ENCODE measurements at places on chromosomes 5 and 9. TPM values are rescaled to one million over a fixed set of nuclear protein-coding genes. Genes with fewer than 3 reads are reported as not detected.

- DNase-seq: no peak
- H3K4me3 ChIP-seq: no peak overlapping the region
- no peaks in the 10 kb centered on the region for H3K4me1 ChIP-seq
- H3K36me3 ChIP-seq: peaks cover 4% of the 10 kb centered on the region
- no peak overlapping the region for H3K27ac ChIP-seq
Measured at GRCh38 chr9:128836509-128837145, 7.0 kb upstream of the SPOUT1 start.

GRCh38 chr9:38372762-38373619, 19.5 kb upstream of the ALDH1B1 start:
- H3K4me1 ChIP-seq: no peaks in the 10 kb centered on the region
- DNase-seq: no peak
- H3K27me3 ChIP-seq: peaks cover 4% of the 10 kb centered on the region
- H3K36me3 ChIP-seq: no peaks in the 10 kb centered on the region

DNA sequence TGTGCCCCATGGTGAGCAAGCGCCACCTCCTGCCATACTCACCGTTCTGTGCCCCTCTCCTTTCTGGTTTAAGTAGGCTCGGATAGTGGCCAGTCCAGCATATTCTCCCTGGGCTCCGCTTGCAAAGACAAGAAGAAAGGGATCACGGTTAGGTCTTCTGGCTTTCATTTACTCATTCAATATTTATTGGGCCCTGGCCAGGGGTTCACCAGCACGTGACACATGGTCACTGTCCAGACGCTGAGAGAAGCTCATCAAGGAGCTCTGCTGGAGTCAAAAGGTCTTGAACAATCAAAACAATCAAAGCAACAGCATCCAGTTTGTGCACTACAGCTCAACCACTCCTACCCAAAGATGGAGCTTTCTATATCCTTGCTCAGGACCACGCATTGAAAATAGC, 80.2 kb downstream of the GLDC start:
- no peak for DNase-seq
- H3K27me3 ChIP-seq: no peaks in the 10 kb centered on the region
- H3K4me3 ChIP-seq: no peak overlapping the region
- no peaks in the 10 kb centered on the region for H3K4me1 ChIP-seq
- H3K27ac ChIP-seq: no peak overlapping the region

DNA sequence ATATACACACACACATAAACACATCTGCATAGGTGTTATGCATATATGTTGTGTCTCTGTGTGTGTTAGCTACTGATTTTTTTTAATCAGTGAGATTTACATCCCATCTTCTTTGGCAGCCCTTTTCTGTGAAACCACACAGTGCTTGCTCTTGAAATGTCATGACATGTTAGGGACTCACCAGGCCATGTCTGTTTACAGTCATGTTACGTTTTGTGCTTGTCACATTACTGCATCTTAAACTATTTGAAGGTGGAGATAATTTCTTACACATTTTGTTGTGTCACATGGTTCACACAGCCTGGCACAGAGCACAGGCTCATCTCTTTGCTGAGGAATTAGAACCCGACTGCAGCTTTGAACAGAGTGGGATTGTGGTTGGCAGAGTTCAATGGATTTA, 364.4 kb upstream of the RIOK2 start:
- peaks cover 7% of the 10 kb centered on the region for H3K36me3 ChIP-seq
- peaks cover 19% of the 10 kb centered on the region for H3K4me1 ChIP-seq
- no peaks in the 10 kb centered on the region for H3K27me3 ChIP-seq
- no peak for DNase-seq

GRCh38 chr5:137296213-137296781, 202.8 kb downstream of the SPOCK1 start:
- H3K27ac ChIP-seq: no peak overlapping the region
- H3K4me3 ChIP-seq: no peak overlapping the region
- H3K4me1 ChIP-seq: no peaks in the 10 kb centered on the region
- no peaks in the 10 kb centered on the region for H3K36me3 ChIP-seq
- H3K27me3 ChIP-seq: peaks cover 5% of the 10 kb centered on the region

DNA sequence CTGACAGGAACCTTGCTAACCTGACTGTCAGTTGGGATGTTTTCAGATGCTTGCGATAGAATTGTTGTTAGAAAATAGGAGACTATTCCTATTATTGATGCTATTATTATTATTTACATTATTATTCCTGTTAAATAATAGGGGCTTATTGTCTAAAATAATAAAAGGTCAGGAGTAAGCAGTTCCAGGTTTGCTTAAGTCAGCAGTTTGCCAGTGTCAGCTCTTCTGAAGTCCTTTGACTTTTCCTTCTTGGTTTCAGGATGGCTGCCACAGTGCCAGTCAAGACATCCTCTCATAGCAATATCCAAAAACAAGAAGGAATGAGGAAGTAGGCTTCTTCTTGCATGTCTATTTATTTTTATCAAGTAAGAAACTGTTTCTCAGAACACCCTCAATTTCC, 141.7 kb upstream of the MARCHF11 start:
- no peak overlapping the region for H3K27ac ChIP-seq
- no peaks in the 10 kb centered on the region for H3K27me3 ChIP-seq
- no peaks in the 10 kb centered on the region for H3K4me1 ChIP-seq
- DNase-seq: no peak

DNA sequence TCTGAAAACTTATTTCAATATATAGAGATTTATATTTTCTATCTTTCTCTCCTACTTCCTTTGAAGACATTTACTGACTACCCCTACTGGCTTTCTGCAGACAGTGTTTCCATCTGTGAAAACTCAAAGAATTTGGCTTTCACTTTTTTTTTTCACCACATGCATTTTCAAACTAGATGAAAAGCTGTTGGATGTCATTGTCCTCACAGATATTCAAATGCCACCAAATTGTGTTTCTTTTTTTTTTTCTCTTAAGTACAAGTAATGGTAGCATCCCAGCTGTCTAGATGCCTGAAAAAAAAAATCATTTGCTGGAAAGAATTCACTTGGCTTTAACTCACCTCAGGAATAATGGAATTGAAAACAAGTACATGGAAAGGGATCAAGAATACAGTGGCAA, 2258.6 kb upstream of the ACO1 start:
- H3K36me3 ChIP-seq: no peaks in the 10 kb centered on the region
- no peaks in the 10 kb centered on the region for H3K4me1 ChIP-seq
- H3K27ac ChIP-seq: no peak overlapping the region
- no peak for DNase-seq
- no peak overlapping the region for H3K4me3 ChIP-seq

- H3K27ac ChIP-seq: peak overlapping the region; percentile 80
- H3K4me3 ChIP-seq: no peak overlapping the region
- H3K36me3 ChIP-seq: peaks cover 62% of the 10 kb centered on the region
- H3K4me1 ChIP-seq: peaks cover 73% of the 10 kb centered on the region
- no peak for DNase-seq
Measured at GRCh38 chr9:127949827-127950512, 12.3 kb upstream of the DPM2 start.

DNA sequence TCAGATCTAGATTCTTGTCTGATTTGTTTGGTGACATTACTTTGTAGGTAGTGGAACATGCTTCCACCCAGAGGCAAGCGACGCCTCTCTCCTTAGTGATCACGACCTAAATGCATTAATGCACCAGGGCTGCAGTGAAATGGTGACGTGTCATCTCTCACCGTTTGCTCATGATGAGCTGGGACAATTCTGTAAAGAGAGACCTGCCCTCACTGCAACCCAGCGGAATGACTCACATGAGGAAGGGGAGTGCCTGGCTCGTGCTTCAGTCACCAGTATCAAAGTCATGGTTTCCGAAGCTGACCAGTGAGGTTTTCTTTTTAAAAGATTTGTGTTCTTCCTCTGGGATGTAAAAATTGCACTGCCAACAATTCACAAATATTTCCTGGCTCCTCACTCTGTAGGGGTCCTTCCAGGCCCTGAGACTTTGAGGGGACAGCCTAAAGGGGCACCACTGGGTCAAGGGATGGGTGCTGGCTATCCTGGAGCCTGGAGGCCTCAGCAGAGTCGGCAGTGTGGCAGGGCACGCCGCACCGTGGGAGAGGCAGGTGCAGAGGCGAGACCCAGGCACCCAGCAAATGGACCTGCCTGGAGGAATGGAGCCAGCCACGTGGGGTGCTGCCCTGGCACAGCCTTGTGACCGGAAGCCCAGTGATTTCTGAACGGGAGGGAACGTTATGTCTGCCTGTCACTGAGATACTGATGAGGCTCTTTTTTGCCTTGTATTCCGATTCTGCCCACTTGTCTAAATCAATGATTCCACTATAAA, 17.3 kb downstream of the QSOX2 start:
- H3K36me3 ChIP-seq: peaks cover 7% of the 10 kb centered on the region
- H3K27me3 ChIP-seq: no peaks in the 10 kb centered on the region
- H3K27ac ChIP-seq: no peak overlapping the region
- DNase-seq: no peak
- H3K4me1 ChIP-seq: peaks cover 24% of the 10 kb centered on the region

DNA sequence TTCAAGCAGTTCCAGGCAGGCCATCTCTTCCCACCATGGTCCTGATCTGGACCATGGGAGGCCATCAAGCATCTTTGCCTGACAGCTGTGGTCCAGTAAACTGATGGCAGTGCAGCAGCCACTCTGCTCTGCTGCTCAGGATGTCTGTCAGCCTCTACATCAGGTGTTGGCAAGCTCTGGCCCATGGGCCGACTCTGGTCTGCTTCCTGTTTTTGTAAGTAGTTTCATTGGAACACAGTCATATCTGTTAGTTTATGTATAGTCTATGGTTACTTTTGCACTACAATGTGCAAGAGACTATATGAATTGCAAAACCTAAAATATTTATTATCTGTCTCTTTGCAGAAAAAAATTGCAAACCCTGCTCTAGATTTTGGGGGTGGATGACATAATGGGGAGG, 225.0 kb downstream of the KCTD16 start:
- H3K4me3 ChIP-seq: no peak overlapping the region
- H3K27me3 ChIP-seq: no peaks in the 10 kb centered on the region
- H3K4me1 ChIP-seq: no peaks in the 10 kb centered on the region
- DNase-seq: no peak
- no peak overlapping the region for H3K27ac ChIP-seq

GRCh38 chr9:27089706-27090105, 19.3 kb upstream of the TEK start:
- no peaks in the 10 kb centered on the region for H3K36me3 ChIP-seq
- no peak for DNase-seq
- no peak overlapping the region for H3K4me3 ChIP-seq

GRCh38 chr5:4212981-4213819, 617.6 kb downstream of the IRX1 start:
- H3K4me1 ChIP-seq: no peaks in the 10 kb centered on the region
- H3K4me3 ChIP-seq: no peak overlapping the region
- no peaks in the 10 kb centered on the region for H3K27me3 ChIP-seq
- H3K27ac ChIP-seq: no peak overlapping the region
- DNase-seq: no peak
- no peaks in the 10 kb centered on the region for H3K36me3 ChIP-seq

- no peak overlapping the region for H3K4me3 ChIP-seq
- DNase-seq: no peak
- H3K36me3 ChIP-seq: no peaks in the 10 kb centered on the region
- no peaks in the 10 kb centered on the region for H3K27me3 ChIP-seq
- no peaks in the 10 kb centered on the region for H3K4me1 ChIP-seq
Measured at GRCh38 chr9:114057161-114057885, 20.8 kb downstream of the AMBP start.

DNA sequence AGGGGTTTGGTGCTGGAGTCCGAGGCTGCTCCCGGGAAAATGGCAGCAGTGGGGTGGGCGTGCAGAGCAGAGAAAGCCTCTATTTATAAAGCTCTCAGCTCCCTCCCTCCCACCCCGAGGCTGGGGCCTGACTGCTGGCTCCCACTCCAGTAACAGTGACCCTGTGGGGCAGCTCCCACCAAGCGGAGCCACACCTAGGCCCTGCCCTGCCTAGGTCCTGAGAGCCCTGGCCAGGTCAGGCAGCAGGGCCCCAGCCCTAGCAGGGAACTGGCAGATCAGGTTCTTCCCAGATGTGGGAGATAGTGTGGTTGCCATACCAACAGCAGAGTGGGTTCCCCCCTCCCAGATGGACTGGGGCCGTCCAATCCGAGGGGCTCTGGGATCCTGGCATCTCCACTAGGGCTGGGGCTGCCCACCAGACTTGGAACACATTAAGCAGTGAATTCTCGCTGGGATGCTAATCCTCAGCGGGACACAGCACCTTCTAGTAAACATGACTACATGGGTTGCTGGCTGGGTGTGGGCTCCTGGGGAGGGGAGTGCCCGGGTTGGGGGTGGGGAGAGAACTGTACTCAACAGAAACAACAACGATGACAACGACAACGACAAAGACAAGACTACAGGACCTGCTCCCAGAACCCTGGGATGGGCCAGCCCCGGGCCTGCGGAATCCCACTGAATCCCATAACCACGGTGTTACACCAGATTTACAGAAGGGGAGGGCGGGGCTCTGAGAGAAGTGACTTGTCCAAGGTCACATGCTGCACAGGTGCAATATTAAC, 1.5 kb downstream of the SH3GLB2 start:
- no peak for DNase-seq
- H3K27me3 ChIP-seq: no peaks in the 10 kb centered on the region
- peaks cover 39% of the 10 kb centered on the region for H3K4me1 ChIP-seq
- peak overlapping the region; percentile 89 for H3K4me3 ChIP-seq
- peak overlapping the region; percentile 84 for H3K27ac ChIP-seq
- peaks cover 4% of the 10 kb centered on the region for H3K36me3 ChIP-seq

DNA sequence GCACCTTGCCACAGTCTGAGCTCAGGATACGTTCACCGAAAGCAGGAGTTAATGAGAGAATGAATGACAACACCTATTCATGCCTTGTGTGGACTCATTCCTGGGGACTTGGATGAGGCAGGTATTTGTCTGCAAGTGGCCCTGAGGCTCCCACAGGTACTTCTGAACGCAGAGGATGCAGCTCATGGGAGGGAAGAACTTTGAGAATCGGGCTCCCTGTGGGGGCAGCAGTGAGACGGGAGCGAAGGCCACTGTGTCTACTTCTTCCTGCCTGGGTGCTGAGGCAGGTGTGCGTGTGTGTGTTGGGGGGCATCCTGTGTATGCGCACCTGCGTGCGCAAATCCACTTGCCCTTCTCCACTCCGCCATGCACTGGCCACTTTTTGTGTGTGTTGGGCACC, 42.2 kb downstream of the PTPN3 start:
- H3K4me3 ChIP-seq: no peak overlapping the region
- peaks cover 11% of the 10 kb centered on the region for H3K27me3 ChIP-seq
- H3K4me1 ChIP-seq: peaks cover 10% of the 10 kb centered on the region
- H3K27ac ChIP-seq: no peak overlapping the region

DNA sequence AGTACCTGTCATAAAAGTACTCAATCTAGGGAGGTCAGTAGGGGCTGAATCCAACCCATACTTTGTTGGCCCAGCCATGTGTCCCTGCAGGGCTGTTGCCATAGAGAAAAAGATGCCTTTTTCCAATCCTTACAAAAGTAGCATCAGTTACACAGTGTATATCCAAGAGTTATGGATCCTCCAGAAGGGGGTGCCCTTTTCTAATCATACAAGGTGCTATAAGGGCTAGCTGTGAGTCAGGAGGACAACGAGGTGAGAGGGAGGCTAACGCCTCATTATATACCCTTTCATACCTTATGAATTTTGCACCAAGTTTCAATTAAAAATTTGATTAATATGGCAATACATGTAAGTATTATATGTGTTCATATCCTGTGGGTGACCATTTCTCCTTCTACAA, 4.8 kb downstream of the KIAA0825 start:
- H3K27ac ChIP-seq: no peak overlapping the region
- no peaks in the 10 kb centered on the region for H3K27me3 ChIP-seq
- no peak overlapping the region for H3K4me3 ChIP-seq

BTNL8 gene
- not detected for total RNA-seq

BAAT gene
- not detected for total RNA-seq

MLLT3 gene
- 114 TPM for total RNA-seq

CRHBP gene
- total RNA-seq: 0.29 TPM

MARCOL gene
- total RNA-seq: not detected

SPATA31A3 gene
- not detected for total RNA-seq

PKD2L2 gene
- not detected for total RNA-seq

SEMA6A gene
- not detected for total RNA-seq

SLC4A9 gene
- 0.16 TPM for total RNA-seq
